Type B pancreatic cell (in vitro differentiated cells): ENCODE measurements at places on chromosomes 11 and 22. TPM values are rescaled to one million over a fixed set of nuclear protein-coding genes. Genes with fewer than 3 reads are reported as not detected.

DNA sequence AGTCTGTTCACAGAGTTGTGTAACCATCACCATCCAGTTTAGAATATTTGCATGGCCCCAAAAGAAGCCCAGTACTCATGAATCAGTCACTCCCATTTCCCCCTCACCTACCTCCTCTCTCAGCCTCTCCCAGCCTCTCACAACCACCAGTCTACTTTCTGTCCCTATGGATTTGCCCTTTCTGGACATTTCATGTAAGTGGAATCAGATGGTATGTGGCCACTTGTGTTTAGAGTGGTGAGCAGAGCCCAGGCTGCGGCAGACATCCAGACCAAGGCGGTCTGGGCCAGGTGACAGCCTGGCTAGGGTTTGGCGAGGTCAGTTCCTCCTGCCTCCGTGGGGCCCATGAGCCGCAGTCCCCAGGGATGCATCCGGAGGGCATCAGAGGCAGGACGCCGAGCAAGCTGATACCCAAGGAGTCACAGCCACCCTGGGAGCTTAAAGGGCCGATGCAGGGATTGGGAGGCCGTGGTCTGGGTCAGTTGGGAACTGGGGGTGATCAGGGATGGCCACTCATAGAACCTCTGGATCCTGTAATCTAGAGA lies 53.3 kb upstream of the CLDN5 start:
- no peak for DNase-seq

DNA sequence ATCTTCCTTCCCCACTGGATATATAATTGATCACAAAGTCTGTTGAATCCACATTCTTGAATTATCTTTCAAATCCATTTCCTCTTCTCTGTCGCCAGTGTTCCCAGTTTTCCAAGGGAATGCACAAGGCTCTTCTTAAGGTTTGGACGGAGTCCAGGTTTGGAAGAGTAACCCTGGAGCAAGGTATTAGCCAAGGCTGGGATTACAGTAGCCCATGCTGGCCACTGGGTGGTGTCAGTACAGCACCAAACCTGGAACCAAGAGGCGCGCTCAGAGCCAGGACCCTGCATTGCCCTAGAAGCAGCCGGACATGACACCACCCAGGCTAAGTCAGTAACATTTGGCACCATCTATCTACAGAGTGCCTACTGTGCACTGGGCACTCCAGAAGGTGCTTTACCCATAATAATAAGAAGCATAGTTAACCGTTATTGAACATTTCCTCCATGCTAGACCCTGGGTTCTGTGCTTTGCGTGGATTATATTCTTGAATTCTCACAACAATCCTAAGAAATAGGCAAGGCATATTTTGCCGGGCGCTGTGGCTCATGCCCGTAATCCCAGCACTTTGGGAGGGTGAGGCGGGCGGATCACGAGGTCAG lies 48.0 kb upstream of the CLPB start:
- no peak for DNase-seq

DNA sequence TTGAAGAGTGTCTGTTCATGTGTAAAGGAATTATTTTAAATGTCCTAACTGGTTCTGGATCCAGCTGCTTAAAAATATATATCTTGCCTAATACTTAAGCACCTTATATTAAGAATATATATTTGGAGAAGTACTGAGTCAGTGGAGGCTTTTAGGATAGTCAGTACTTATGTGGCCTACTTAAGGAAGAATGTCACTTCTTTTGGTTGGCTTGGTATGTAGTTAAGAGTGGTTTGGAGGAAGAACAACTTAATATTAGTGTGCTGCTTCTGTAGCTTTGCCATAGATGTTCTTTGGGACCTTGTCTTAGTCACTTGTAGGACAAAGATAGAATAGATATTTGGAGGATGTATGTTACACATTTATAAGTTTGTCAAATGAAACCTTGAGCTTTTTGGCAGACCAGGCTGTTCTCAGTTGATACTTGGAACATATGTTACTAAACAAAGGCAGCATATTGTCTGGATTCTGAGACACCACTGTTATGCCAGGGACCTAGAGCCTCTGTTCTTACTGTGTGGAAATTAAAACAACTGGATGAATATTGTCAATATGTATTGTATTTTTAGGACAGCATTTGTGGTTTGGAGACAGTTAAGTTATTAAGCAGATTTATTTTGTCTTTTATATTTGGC lies 4.9 kb downstream of the HIPK3 start:
- no peak for DNase-seq

GRCh38 chr11:20477418-20478090 lies 90.0 kb downstream of the PRMT3 start:
- no peak for DNase-seq

DNA sequence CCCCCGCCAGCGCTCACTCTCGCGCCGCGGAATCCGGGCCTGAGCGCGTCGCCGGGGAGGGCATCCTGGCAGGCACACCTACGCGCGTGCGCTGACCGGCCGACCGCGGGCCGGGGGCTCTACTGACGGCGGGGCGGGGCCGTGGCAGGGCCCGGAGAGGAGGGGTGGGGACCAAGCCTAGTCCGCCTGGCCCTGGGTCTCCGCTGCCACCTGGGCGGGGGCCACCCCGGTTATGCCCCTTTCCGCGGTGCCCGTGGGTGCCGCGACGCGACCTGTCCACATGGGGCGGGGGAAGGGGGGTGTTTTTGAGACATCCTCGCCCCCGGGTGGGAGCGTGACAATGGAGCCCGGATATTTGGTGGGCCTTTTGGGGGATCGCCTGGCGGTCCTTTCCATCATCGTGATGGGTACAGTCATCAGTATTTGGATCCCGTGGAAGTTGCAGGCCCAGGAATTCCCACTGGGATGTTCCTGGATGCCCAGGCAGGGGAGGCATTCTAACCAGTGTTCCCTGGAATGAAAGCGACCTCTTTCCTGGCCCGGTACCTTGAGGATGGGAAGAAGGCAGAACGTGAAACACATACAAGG lies 2.2 kb downstream of the NCAM1 start:
- DNase-seq: no peak

DNA sequence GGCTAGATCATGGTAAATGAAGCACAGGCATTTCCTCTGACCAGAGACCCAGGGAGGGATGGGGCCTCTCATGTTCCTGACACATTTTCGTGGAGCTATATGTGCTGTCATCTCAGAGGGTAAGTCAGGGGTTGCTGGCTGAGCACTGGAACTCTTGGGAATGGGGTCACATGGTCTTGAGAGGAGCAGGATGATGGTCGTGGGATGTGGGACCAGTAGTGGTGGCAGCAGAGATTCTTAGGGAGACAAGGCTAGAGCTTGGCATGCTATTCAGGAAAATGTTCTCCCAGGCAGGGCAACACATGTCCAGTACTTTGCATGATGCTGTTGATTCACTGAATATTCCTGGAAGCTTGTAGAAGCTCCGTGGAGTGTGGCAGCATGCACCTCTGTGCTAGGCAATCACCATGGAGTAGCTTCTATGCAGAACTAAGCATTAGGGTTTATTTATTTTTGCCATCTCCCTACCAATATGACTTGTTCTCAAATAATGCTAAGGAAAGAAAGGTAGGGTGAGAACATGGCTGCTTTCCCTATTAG lies 31.4 kb upstream of the TTC12 start:
- no peak for DNase-seq

- peak; percentile 85 for DNase-seq
Observed at GRCh38 chr11:76807206-76807875, 24.2 kb downstream of the TSKU start.

DNA sequence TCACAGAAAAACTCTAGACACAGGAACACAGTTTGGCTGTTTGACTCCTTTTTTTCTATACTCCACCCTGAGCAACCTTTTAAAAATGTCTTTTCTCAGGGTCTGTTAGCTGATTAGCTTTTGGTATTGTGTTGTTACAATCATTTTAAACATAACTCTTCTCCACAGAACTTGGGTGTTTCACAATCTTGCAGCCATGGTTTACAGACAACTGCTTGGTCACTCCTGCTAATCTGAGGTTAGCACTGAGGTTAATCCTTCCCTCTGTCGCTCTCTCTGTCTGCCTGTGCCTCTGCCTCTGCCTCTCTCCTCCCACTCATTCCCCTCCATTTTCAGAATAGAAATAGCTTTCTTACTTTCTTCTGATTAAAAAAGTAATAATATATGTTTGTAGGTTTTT lies 62.4 kb upstream of the ZBED5 start:
- no peak for DNase-seq

GRCh38 chr22:35526333-35526979 lies 14.2 kb upstream of the RASD2 start:
- no peak for DNase-seq

DNA sequence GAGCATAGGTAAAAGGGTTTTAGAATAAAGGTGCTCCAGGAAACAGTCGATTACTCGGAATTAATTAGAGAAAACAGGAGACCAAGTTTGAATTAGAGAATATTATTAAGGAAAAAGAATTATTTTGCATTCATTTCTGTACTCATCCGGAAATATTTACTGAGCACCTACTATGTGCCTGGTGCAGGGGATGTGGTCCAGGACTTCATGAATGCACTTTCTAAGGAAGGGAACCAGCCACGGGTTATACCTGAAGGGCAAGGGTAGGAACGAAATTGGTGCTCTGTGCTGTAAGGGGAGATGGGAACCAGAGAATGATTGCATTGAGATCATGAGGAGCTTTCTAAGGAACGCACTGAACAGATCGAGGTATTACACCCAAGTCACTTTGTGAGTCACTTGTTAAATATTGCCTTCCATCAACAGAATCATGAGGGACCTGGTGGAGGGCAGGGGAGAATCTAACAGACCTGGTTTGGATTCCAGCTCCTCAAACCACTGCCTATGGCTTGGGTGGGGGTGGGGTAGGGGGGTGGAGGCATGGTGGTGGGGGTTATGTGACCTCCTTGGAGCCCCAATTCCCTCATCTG lies 40.9 kb downstream of the C11orf96 start:
- no peak for DNase-seq

GRCh38 chr22:39255449-39256185 lies 10.8 kb upstream of the PDGFB start:
- no peak for DNase-seq

DNA sequence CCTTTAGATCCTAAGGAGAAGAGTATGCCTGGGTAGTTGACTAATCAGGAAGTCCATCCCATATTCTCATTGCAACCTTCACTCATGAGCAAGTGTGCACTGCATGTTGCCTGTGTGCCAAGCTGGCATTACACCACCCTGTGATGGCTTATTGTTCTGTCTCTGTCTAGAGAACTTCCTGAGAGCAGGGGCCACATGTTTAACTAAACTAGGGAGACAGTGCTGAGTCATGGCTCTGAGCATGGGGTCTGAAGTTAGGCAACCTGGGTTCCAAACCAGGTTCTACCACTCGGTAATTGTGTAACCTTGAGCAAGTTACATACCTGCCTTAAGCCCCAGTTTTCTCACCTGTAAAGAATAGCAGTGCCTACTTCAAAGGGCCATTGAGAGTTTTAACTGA lies 39.6 kb downstream of the CSNK2A3 start:
- DNase-seq: no peak

GRCh38 chr11:1916986-1917522 lies 2.4 kb upstream of the TNNT3 start:
- DNase-seq: no peak

GRCh38 chr11:67270256-67271204 lies 4.3 kb downstream of the GRK2 start:
- DNase-seq: no peak

DNA sequence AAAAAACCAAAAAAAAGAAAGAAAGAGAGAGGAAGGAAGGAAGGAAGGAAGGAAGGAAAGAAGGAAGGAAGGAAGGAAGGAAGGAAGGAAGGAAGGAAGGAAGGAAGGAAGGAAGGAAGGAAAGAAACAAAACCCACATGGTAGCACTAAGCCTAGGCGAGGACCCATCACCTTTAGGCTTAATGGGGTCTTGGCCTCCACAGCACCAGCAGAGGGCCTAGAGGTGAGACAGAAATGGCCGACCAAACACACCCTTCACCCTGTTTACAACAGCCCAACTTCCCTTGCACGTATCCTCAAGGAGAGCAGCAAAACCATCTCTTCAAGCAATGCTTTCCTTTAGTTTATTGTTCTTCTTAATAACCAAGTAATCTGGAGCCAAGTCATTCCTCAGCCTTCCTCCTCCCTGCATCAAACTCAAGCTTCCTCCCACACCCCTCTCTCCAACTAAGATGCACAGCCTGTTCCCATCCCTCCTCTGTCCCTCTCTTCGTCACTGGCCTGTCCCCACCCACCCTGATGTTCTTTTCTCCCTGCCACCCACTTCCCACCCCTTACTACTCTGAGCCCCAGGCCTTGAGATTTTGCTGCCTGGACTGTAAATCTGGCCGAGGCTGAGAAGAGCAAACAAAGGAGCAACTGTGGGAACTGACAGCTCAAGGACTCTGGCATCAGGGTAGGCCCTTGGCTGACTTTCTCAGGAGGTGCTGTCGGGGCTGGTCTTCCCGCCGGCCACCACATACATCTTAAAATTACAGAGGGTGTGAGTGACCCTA lies 26.0 kb downstream of the POU2AF1 start:
- no peak for DNase-seq

GRCh38 chr11:128862908-128863660 lies 4.0 kb downstream of the KCNJ1 start:
- DNase-seq: no peak

DNA sequence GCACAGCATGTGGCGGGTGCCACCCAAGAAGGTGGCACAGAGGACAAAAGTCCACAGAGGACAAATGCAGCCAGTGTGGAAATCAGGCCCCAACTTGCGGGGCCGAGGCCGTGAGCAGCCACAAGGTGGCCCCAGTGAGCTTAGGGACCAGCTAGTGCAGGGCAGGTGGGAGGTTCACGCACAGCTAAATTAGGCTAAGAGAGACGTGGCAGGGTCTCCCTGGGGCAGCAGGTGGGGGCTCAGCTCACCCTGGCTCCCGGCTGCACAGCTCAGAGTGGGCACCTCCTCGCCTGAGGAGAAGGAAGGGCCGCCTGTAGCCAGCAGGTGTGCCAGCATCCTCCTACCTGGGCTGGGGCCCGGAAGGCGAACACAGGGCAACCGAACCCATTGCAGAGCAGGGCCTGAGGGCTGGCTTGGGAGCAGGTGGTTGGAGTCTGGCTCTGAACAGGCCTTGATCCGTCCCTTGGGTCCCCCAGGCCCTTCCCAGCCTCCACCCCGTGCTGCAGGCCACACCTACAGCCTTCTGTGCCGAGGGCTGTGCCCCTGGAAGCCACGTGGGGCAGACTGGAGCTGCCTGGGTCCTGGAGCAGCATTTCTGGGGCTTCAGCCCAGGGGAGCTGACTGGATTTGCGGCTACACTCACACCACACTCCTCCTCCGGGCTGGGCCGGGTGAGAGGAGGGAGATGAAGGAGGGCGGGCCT lies 26.1 kb upstream of the CELSR1 start:
- no peak for DNase-seq

Gene OR52I1
- not detected in 2 replicates for total RNA-seq

Gene RHOD
- total RNA-seq: 21.2 and 95.6 TPM in 2 replicates

Gene ADAMTS8
- total RNA-seq: 0.10 and 4.8 TPM in 2 replicates

Gene TIGD3
- 1.2 and 1.3 TPM in 2 replicates for total RNA-seq

Gene EMSY
- 20.1 and 32.3 TPM in 2 replicates for total RNA-seq

Gene SRPRA
- 76.6 and 105 TPM in 2 replicates for total RNA-seq

Gene KCNK4
- total RNA-seq: 0.19 TPM in 1 of 2 replicates, not detected in the other

Gene SCUBE2
- 7.9 and 12.7 TPM in 2 replicates for total RNA-seq

Gene WBP2NL
- total RNA-seq: not detected in 2 replicates

Gene DNAL4
- 23.9 and 31.5 TPM in 2 replicates for total RNA-seq

Gene SYT7
- 26.5 and 37.5 TPM in 2 replicates for total RNA-seq

Gene WNT11
- total RNA-seq: 18.2 and 25.9 TPM in 2 replicates
